IMR-90 (cell line): ENCODE measurements at places on chromosomes 11 and 22. TPM values are rescaled to one million over a fixed set of nuclear protein-coding genes. Genes with fewer than 3 reads are reported as not detected.
A peak's percentile ranks its signal among the peaks of the same experiment; 100 is the strongest.

DNA sequence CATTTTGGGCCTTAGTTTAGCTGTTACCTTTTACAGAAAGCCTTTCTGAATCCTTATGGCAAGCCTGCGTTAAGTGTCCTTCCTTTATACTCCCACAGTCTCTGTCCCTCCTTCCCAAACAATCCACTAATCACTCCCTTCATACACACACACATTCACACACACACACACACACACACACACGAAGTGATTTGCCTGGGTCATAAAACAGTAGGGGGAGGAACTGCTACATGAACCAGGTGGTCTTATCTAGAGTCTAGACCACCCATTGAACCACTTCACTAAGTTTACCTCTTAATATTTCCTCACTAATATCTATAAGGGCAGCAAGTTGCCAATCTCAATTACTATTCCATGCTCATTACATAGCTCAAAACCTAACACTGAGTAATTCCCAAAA lies 196.7 kb upstream of the GUCY1A2 start:
- no peak for DNase-seq

GRCh38 chr11:85595285-85595884 lies 31.8 kb downstream of the DLG2 start:
- DNase-seq: peak; percentile 63

Gene SYCE3
- total RNA-seq: not detected in 2 replicates

DNA sequence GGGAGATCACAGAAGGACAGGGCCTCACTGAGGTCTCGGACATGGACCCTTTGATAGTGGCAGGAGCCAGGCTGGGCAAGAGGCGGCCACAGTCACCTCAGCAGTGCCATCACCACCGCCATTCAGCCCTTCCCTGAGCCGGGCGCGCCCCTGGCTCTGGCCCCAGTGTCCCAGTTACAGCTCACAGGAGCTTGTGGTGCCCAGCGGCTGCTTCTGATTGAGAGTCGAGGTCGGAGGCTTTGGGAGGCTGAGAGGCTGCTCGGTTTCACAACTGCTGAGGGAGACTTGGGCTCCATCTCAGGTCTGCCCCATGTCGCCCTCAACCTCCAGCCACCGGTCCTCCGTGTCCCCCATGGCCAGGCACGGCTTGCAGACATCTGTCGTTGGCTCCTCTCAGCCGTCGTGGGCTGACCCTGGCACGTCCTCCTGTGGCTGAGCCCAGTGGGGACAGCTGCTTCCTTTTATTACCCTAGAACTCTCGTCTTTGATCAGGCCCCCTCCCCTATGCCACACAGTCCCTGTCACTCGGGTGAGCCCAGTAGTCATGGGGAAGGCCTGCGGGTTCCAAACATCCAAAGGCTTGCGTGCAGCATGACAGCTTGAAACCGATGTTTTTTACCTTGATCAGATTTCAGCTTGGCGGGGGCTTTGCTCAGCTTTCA lies 28.4 kb upstream of the PPP6R3 start:
- no peak for DNase-seq

Gene ZNF214
- 2.5 and 3.1 TPM in 2 replicates for total RNA-seq

DNA sequence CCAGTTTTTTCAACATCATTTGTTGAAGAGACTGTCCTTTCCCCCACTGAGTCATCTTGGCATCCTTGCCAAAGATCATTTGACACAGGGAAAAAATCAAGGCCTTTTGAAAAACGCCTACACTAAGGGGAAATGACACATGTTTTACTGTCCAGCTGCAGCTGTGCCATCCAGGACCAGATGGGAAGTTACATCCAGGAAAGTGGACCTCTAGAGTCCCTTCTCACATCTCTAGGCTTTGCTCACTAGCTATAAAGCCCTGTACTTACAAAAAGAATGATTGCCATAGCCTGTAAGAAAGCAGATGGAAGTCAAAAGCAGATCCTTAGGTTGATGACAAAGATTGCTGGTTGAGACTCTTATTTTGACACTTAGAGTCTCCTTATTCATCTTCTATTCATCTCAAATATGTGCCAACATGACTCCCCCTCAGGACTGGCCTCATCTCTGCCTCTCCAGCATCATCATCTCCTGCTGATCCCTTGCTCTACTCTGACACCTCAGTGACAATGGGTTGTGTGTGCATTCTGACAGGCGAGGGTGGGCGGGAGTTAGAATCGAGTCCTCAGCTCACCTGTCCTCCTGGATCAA lies 22.8 kb downstream of the OSBP2 start:
- DNase-seq: peak; percentile 90

DNA sequence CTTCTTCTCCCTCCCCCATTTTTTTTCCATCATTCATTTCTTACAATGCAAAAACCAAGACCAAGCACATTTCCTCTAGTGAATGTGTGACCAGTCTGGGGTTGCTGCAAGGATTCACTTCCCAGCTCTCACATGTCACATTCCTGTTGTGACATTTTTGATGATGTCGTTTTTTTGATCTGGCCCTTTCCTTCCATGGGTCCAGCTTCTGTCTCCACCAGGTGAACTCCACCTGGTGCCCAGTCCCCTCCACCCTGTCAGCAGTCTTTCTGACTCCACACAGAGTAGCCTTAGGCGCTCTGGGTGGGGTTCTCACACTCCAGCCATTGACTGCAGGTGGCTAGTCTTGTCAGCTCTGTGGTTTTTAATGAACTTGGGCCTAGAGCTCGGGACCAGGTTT lies 15.6 kb downstream of the PANX1 start:
- DNase-seq: no peak

DNA sequence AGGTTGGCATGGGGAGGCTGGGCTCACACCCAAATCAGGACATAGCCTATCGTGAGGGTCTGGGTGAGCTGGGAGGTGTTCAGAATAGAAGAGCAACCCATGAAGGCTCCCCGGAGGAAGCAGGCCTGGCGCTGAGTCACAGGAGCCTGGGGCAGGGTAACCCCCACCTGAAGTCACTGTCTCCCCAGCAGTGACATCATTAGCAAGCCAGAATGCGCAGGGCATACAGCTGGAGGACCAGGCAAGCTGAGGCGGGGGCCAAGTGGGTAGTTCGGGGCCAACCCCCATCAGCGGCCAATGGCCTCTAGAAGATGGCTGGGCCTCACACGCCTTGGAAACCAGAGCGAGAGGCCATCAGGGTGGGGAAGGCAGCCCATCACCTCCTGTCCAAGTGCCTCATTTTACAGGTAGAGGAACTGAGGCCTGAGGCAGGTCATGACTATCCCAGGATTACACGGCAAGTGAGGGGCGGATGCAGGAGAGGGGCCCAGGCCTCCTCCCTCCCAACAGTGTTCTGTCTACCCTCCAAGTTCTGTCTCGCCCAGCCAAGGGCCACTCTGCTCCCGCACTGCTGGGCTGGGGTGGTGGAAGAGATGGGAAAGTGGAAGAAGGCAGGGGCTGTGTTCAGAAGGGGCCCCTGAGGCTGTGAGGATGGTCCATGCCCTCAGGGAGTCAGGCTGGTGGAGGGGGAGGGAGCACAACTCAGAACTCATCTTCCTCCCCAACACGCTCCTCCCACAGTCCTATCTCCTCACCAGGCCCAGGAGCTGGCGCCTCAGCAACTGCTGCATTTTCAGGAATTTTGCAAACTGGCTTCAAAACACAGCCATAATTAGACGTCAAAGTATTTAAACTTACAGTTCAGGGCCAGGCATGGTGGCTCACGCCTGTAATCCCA lies 24.6 kb downstream of the RPL3 start:
- DNase-seq: no peak

DNA sequence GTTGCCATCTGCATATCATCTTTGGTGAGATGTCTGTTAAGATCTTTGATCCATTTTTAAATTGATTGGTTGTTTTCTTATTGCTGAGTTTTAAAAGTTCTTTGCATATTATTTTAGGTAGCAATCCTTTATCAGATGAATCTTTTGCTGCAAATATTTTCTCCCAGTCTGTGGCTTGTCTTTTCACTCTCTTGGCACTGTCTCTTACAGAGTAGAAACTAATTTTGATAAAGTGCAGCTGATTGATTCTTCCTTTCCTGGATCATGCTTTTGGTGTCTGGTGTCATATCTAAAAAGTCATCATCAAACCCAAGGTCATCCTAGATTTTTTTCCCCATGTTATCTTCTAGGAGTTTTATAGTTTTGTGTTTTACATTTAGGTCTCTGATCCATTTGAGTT lies 112.6 kb downstream of the NAT10 start:
- DNase-seq: no peak

DNA sequence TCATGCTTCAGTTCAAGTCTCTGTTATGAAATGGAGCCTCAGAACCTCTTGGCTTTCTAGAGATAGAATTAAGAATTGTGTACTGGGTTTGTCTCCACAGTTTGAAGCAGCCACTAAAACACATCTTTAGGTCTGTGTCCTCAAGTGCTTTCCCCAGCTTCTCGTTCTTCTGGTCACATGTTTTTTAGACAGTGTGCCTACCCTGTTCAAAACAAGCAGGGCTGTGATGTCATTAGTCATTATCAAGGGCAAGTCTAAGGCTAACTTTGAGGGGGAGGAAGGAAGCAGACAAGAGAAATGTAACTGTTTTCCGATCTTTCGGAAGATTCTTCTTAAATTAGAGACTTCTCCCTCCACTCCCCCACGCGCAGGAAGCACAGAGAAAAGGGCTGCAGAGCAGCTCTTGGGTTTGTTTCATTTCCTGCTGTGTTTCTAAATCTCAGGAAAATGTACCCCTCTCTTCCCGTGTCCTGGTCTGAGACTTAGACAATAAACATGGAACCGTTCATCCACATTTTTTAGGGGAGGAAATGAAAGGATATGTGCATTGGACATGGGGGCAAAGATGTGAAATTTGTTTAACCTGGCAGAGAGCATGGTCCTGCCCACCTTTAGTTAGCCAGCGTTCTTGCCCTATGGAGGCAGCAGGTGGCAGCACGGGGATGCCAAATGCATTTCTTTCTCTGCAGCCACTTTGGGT lies 3.1 kb downstream of the AKIP1 start:
- DNase-seq: peak; percentile 39

Gene AKIP1
- total RNA-seq: 27.8 and 33.9 TPM in 2 replicates

- peak; percentile 97 for DNase-seq
Observed at GRCh38 chr11:123166071-123166559, 28.9 kb downstream of the CLMP start.

- no peak for DNase-seq
Observed at GRCh38 chr11:102630598-102631448, 5.7 kb upstream of the MMP20 start.

DNA sequence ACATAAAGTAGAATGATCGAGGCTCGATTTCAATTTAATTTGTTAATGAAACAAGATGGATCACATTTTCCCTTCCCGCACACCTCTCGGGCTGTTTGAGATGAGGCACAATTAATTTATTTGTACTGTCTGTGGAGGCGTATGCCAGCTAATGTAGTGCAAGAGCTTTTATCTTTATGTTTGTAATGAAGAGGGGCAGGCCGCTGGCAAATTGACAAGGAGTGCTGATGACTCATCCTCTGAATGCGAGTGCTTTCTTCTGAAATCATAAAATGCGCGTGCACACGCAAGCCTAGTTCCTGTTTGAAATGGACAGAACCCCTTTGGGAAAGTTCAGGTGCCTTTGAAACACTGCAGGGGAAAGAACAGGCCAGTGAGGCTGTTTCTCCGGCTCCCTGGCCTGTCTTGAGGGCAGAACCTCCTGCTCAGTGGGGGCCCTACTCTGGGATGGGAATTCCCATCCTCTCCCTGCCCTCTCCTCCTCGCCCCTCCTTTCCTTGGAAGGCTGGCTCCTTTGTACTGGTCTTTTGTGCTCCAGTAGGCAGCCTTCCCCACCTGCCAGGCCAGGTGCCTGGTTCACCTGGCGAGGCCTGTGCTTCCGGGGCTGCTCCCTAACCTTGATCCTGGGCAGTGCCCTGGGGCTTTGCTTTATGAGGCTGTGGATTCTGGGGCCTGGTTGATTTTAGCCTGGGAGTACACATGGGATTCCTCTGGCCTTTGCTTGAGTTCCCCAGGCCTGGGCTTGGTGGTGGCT lies 50.3 kb downstream of the TEAD1 start:
- peak; percentile 95 for DNase-seq

GRCh38 chr11:44309478-44310205 lies at the start of gene ALX4:
TSS of gene ALX4 (minus strand) at chr11:44310139. CDS start at chr11:44310062, 77 bp downstream.
- no peak for DNase-seq

GRCh38 chr11:11742486-11742885 lies 99.3 kb upstream of the USP47 start:
- DNase-seq: no peak

- no peak for DNase-seq
Observed at GRCh38 chr11:22832315-22833015, 2.9 kb upstream of the SVIP start.

Gene MGAT3
- total RNA-seq: 0.28 and 0.36 TPM in 2 replicates

GRCh38 chr11:33168709-33169200 lies 7.5 kb upstream of the CSTF3 start:
- DNase-seq: peak; percentile 77

- DNase-seq: peak; percentile 30
Observed at GRCh38 chr11:69430566-69430965, 50.9 kb upstream of the LINC01488 start.

Gene MMP1
- 245 and 246 TPM in 2 replicates for total RNA-seq

DNA sequence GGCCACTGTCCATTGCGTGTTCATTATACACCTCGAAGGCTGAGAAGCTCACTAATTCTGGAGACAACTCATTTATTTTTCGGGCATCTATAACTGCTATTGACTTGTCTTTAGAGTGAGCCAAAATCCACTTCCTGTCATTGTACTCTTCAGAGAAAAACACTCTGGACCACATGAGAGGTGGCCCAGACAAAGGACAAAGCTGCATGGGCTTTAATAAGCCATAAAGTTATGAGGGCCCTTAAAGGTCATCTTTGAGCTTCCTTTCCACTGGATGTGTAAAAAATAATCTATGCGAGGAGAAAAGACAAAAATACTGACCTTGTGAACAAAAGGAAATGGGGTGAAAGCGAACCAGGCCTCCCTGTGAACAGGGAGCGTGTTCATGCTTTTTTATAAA lies 63.5 kb upstream of the ZC3H12C start:
- no peak for DNase-seq

Gene ZNRD2
- total RNA-seq: 69.7 and 75.6 TPM in 2 replicates

GRCh38 chr11:67317888-67318555 lies 14.7 kb downstream of the SSH3 start:
- no peak for DNase-seq

- DNase-seq: no peak
Observed at GRCh38 chr11:78132475-78132874, 7.0 kb downstream of the ALG8 start.

- DNase-seq: peak; percentile 52
Observed at GRCh38 chr11:112012874-112013273, 12.3 kb upstream of the DLAT start.

Gene ANO3
- under 0.01 and 0.18 TPM in 2 replicates for total RNA-seq

Gene HEPHL1
- under 0.01 TPM in 1 of 2 replicates, not detected in the other for total RNA-seq

GRCh38 chr11:8015753-8016239 lies 28.7 kb downstream of the EIF3F start:
- DNase-seq: peak; percentile 69

Gene FGF4
- not detected in 2 replicates for total RNA-seq
